ENCODE measurements at places on chromosomes 1 and 21. TPM values are rescaled to one million over a fixed set of nuclear protein-coding genes. Genes with fewer than 3 reads are reported as not detected.

GRCh38 chr1:190344454-190344853 lies 133.2 kb downstream of the BRINP3 start:
- no peak for DNase-seq

- DNase-seq = peak; percentile 88
These were observed 67.7 kb downstream of the SELENOF start for GRCh38 chr1:86846164-86846647.

DNA sequence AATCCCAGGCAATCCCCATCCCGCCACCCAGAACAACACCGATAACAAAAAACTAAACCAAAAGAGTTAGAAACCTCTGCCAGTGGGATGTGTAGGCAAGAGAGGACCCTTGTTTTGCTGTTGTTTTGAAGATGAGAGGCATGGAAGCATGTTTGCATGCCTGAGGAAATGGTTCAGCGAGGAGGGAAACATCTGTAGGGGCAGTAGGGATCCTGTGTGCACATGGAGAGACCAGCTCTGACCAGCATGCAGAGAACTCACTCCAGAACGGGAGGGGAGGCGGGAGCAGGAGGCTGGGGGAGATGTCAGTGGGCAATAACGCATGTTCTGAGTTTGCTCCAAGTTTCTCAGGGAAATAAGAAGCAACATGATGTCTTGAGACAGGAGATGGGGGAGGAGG lies 5.3 kb downstream of the CLDN14 start:
- no peak for DNase-seq

GRCh38 chr1:180603850-180604226 lies 28.0 kb upstream of the XPR1 start:
- DNase-seq = no peak

DNA sequence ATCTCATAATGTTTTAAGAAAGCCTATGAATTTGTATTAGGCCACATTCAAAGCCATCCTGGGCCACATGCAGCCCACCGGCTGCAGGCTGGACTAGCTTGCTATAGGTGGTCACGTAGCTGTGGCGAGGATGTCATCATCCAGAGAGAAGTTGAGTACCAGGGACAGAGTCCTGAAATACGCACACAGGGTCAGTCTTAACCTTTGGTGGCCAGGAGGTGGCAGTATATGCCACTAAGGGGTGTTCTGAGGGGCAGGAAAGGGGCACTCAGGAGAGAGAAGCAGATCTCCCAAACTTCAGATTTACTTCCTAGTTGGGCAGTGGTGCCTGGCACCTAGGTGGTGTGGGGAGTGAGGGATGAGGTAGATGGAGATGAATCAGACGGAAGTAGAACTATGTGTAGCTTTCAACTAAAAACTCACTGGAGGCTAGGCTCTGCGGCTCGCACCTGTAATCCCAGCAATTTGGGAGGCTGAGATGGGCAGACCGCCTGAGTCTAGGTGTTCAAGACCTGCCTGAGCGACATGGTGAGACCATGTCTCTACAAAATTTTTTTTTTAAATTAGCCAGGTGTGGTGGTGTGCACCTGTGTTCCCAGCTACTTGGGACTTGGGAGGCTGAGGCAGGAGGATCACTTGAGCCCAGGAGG lies 16.3 kb upstream of the CDK18 start:
- DNase-seq = peak; percentile 62

GRCh38 chr1:96992871-96993270 lies 271.3 kb downstream of the PTBP2 start:
- DNase-seq = no peak

- DNase-seq = peak; percentile 69
These were observed 45.9 kb upstream of the NRDC start for GRCh38 chr1:51924455-51924854.

HECTD3 gene
- total RNA-seq = 23.8 TPM

FMOD gene
- not detected for total RNA-seq

ST6GALNAC3 gene
- total RNA-seq = 0.05 TPM
